Skeletal muscle cell (primary cell): ENCODE measurements at places on chromosomes 4 and X.

DNA sequence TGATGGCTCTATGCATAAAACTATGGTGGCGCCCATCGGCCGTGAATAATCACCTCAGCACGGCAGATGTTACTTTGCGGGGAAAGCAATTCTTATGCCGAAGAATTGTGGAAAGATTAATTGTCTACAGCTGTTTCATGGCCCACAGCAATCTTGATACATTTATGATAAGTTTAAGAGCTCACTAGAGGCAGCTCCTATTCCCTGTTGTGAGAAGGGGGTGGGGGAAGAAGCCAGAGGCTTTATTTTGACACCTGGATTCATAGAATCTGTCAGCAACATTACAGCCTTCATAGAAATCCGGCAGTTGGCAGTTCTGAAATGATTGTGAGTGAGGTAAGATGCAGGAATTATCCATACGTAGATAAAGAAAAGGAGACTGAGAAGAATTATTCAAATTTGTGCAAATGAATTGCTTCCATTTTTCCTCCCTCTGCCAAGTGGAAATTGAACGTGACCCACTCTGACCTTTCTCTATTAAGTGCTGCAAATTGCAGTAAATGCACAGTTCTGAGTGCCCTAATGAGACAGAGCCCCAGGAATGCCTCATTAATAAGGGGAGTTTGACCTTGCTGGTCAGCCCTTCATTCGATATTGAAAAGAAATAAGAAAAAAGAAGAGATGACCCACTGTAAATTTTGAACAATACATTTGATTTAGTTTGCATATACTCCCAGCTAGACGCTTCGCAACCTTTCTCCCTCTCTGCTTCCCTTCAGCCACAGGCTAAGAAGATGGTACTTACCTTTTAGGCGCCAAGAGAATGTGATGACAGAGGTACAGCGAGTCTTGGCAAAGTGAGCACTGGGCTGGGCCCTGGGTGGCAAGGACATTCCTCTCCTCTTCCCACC lies 188.8 kb downstream of the GPAT3 start:
- no peak for DNase-seq

GRCh38 chrX:12304261-12304660 lies 166.0 kb downstream of the FRMPD4 start:
- peak; percentile 73 for DNase-seq

DNA sequence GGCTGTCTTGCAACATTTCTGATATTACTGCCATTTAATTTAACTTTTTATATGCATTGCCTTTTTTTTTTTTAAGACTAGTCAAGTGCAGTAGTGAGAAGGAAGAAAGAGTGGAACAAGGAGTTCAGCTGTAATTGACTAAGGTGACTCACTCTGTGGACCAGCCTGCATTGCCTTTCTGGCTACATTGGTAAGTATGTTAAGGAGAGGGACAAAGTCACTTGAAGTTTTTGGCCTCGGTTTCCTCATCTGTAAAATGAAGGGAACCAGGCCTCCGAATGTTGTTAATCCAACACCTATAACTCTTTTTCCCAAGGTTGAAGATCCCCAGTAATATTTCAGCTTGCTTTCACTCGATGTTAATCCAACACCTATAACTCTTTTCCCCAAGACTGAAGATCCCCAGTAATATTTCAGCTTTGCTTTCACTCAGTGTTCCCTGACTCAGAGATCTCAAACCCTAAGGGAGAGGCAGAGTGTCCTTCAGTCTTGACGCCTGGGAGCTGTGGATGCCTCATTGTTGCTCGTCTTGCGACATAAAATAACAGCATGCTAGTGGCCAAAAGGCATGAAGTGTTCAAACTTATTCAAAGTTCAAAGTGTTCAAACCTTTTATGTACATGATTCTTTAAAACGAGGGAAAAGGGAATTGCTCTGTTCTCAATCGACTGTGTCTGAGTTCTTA lies 102.0 kb downstream of the SORBS2 start:
- DNase-seq = peak; percentile 93

GRCh38 chrX:131812847-131813825 lies 210.0 kb upstream of the STK26 start:
- no peak for DNase-seq

DNA sequence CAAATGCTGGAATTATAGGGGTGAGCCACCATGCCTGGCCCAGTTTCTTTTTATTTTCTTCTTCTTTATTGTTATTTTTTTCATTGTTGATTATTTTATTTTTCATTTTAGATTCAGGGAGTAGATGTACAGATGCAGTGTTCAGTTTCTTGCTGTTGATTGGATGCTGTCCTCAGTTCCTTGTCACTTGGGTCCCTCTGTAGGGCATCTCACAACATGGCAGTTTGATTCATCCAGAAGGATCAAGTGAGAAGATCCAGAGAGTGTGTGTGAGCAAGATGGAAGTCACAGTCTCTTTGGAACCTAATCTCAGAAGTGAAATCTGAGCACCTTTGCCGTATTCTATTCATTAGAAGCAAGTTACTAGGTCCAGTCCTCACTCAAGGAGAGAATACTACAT lies 20.9 kb downstream of the HMGB3 start:
- DNase-seq = no peak

DNA sequence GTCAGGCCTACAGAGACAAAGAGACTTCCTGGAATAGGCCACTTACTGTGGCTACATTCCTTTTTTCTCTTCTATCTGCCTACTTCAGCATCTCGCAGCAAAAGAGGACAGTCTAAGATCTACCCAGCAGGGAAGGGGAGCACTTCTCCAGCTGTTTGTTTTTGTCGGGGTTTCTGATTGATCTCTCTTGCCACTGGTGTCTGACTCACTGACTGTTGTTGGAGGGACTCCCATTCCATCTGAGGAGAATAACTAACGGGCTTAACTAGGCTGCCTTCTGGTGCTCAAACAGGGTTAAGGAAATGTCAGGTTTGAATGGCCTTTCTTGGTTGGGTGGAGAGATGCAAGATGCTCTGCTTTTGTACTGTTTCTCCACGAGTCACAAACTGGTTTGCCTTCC lies 100.2 kb upstream of the TMEM164 start:
- DNase-seq = no peak

DNA sequence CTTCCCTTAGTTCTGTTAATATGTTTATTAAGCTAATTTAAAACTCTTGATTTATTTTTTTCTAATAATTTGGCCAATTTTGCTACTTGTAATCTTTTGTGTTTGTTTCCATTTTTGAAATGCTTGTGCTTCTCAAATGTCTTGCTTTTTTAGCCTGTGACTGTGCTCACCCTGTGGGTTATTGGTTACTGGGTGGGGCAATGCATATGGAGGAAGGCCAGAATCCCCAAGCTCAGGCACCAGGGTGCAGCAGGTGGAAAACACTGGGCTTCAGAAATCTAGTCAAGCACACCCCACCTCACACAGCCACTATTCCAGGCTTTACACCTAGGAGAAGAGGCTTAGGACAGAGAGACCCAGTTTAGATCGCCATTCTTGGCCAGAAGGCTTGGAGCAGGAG lies 33.1 kb downstream of the ETNPPL start:
- no peak for DNase-seq

DNA sequence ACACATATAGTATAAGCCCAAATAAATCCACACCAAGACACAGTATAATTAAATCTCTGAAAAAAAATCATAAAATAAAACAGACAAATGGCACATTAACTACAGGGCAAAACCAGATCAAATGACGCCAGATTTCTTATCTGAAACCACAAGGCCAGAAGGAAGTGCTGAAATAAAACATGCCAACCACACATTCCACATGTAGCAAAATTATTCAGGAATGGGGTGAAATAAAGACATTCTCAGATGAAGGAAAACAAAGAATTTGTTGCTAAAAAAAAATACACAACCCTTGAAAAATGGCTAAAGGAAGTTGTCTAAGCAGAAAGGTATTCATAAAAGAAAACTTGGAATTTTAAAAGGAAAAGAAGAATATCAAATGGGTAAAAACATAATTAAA lies 4.5 kb upstream of the DCAF12L1 start:
- no peak for DNase-seq

GRCh38 chr4:17964576-17964975 lies 57.0 kb downstream of the LCORL start:
- DNase-seq = no peak

DNA sequence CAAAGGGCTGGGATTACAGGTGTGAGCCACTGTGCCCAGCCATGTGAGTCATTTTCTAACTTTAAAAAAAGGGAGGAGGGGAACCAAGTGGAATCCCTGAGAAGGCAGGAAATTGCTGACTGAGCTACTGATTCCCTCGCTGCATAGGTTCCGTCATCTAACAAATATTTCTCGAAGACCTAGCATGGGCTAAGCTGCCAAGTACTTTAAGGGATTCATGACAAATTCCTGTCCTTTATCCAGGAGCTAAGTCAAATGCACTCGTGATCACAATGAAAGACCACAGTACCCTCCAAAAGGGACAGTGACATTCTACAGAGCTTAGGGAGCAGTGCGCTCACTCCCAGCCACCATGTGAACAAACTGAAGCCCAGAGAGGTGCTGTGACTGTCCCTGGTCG lies 33.2 kb upstream of the MAN2B2 start:
- DNase-seq = no peak

DNA sequence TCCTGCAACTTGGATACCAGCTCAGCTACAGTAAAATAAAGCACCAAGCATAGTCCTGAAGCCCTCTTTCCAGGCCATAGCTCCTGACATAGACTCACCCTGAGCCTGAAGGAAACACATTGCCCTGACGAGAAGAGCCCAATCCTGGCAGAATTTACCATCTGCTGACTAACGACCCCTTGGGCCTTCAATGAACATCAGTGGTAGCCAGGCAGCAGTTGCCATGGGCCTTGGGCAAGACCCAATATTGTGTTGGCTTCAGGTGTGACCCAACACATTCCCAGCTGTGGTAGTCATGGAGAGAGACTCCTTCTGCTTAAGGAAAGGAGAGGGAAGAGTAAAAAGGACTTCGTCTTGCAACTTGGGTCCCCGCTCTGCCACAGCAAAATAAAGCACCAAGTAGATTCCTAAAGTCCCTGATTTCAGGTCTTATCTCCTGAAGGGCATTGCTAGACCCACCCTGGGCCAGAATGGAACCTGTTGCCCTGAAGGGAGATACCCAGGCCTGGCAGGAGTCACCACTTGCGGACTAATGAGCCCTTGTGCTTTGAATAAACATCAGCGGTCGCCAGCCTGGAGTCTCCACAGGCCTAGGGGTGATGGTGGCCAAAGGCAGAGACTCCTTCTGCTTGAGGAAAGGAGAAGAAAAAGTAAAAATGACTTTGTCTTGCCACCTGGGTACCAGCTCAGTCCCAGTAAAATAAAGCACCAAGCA lies 902.6 kb downstream of the C4orf33 start:
- DNase-seq = no peak

GRCh38 chr4:181278941-181279340 lies 964.3 kb upstream of the TENM3 start:
- DNase-seq = no peak

DNA sequence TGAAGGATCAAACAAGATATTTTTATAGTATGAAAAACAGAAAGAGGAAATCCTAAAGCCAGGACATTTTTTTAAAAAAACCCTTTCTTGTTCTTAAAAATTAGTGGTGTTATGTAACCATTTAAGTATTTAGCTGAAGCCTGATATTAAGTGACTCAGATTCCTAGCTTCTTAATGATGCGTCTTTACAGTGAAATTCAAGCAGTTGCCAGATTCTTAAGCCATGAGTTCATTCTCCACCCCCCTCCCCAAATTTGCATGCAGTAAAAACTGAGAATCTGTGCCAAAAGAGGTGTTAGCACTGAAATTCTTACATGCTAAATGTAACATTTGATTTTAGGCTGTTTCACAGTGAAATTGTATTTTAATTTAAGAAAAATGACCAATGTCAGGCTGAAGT lies 180.8 kb downstream of the RAPGEF2 start:
- peak; percentile 62 for DNase-seq

GRCh38 chrX:11259437-11259836 lies 33.8 kb upstream of the AMELX start:
- DNase-seq = no peak

DNA sequence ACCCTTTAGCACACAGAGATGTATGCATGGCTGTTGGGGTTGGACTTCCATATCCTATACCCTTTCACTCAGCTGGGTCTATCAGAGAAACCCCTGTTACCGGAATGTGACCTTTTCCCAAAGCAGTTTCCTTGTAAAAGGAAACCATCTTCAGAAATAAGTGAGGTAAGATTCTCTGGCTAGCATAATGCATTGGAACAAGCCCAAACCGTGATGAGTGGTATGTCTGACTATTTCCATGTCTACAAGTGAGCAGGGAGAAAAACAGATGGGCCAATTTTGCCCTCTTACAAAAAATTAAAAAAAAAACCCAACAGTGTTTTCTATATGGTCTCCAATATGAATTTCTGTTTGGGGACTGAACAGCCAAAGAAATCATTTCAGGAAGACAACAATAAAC lies 283.9 kb downstream of the SMARCA1 start:
- DNase-seq = peak; percentile 2

- DNase-seq = no peak
Measured at GRCh38 chr4:73683456-73683855, 56.9 kb upstream of the CXCL8 start.

- no peak for DNase-seq
Measured at GRCh38 chr4:93501244-93501643, 327.3 kb upstream of the ATOH1 start.

GRCh38 chr4:24910499-24910898 lies 2.3 kb downstream of the CCDC149 start:
- no peak for DNase-seq

DNA sequence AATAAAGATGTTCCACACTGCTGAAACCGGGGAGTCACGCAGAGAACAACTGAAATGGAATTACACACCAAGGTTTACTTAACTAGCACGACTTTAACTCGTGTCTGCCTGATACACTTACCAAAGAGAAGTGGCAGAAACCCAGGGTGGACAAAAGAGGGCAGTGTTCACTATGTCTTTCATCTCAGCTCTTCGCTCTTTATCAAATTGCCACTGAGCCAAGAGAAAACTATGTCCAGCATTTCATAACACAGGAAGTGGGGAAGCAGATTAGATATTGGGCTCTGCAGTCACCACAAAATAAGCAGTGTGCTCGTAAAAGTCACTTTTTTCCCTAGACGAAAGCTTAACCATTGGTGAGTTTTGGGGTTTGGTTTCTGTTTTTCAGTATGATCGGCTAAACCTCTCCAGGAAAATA lies 155.7 kb downstream of the CHIC2 start:
- peak; percentile 74 for DNase-seq

- DNase-seq = no peak
Measured at GRCh38 chr4:3365326-3365725, 72.5 kb downstream of the RGS12 start.

DNA sequence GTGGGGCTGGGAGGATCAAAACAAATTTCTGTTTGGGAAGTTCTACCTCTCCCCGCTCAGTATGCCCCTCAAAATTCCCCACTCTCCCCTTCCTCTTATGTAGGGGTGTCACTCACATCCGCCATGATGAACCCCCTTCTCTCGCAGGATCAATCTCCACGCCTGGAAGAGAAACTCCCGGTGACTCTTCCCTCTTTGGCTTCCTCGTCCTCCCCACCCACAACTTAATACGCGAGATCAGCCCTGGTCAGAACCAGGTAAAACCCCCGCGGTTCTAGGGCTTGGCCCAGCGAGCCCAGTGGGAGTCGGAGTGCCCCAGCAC lies 427 bp downstream of the LAMTOR3 start:
- DNase-seq = no peak
